ENCODE measurements at places on chromosomes 16 and 17. TPM values are rescaled to one million over a fixed set of nuclear protein-coding genes. Genes with fewer than 3 reads are reported as not detected.

LYRM9 gene
- total RNA-seq = 20.1 TPM

ACSM5 gene
- total RNA-seq = 2.0 TPM

DNA sequence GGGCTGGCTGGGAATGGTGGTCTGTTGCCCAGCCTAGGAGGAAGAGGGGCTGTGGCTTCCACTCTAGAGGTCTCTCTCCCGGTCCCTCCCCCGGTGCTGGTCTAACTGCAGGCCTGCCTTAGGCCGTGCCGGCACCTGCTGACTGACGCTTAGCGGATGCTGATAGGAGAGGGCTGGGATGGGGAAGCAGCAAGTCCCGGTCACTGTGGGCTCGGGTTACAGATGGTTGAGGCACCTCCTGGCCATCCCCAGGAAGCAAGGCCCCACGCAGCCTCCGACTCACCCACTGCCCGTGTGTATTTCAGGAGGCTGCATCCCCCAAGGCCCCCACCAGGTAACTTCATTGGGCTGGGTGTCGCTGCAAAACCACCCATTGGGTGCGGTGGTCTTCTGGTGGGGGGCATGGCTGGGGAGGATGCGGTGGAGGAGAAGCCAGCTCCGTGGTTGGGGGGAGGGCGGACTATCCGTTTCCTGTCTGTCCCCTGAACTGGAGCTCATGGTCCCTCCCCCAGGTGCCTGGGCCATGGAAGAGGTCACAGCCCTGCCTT lies 278.9 kb downstream of the SEC14L1 start:
- peak; percentile 64 for DNase-seq

DNA sequence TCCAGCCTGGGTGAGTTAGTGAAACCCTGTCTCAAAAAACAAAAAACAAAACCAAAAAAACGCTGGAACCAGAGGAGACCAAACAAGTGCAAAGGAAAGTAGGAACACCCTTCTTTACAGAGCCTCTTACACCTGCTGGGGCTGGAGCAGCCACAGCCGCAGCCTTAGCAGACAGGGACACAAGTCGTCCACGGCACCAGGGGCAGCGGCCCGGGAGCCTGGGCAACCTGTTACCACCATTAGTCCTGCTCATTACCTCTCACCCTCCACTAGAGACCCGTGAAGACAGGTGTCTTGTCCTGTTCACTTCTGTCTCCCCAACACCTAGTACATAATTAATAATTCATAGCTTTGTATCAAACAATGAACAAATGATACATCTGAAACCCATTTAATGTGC lies 83.6 kb downstream of the C16orf78 start:
- DNase-seq = no peak

Measured in myocyte (in vitro differentiated cells).